CMK (cell line): ENCODE measurements at places on chromosomes 2 and 18.

DNA sequence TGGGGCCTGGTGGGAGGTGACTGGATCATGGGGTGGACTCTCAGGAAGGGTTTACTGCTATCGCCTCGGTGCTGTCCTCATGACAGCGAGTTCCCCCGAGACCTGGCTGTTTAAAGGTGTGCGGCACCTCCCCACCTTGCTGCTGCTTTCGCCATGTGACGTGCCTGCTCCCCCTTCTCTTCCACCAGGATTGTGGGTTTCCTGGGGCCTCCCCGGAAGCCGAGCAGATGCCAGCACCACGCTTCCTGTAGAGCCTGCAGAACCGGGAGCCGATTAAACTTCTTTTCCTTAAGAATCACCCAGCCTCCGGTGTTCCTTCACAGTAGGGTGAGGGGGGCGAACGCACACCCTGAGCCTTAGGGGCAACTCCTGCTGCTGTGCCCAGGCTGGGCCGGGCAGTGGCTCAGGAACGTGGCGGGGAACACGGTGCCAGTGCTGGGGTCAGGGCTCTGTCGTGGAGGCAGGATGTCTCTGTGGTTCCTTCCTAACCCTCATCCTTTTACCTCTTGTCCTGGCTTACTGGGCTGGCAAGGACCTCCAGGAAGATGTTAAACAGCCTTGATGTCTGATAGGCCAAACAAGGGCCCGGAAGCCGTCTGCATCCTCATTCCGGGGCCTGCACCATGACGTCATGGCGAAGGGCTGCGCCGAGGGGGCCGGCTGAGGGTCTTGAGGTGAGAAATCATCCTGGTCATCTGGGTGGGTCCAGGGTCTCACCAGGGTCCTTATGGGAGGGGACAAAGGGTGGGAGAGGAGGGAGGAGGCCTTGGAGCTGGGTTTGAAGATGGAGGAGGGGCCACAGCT lies 12.7 kb downstream of the NEU4 start:
- no peak for DNase-seq

GRCh38 chr2:159584796-159585195 lies 31.6 kb downstream of the BAZ2B start:
- DNase-seq, result no peak

GRCh38 chr2:227783404-227784138 lies 30.1 kb upstream of the CCL20 start:
- no peak for DNase-seq

- no peak for DNase-seq
Measured at GRCh38 chr2:68750592-68751396, 16.2 kb downstream of the ARHGAP25 start.

- no peak for DNase-seq
Measured at GRCh38 chr2:20092226-20092900, 40.9 kb upstream of the LAPTM4A start.

GRCh38 chr2:223647258-223647952 lies 45.2 kb upstream of the SCG2 start:
- no peak for DNase-seq

- DNase-seq, result no peak
Measured at GRCh38 chr2:19894134-19894792, 7.5 kb downstream of the TTC32 start.

GRCh38 chr2:58182527-58182926 lies 58.6 kb downstream of the FANCL start:
- DNase-seq, result no peak

DNA sequence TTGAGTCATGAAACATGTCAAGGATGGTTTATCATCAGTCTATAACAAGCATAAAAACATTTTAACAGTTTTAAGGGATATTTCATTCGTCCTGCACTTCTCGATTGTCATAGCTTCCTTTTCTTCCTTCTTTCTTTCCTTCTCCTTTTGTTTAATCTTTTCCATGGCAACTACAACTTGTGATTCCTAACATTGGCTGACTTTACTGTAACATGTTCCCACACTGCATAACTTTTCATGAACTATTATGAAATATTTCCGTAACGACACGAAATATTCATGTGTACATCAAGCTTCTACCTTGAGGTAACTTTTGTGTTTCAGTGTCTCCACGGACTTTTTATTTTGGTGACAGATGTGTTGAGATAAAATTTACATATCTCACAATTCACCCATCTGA lies 134.4 kb downstream of the ACTR3 start:
- DNase-seq, result no peak
